ENCODE measurements at places on chromosomes 3 and 15.

- H3K4me3 ChIP-seq: peak overlapping the region; percentile 95
- H3K27me3 ChIP-seq: no peaks in the 10 kb centered on the region
- H3K27ac ChIP-seq: peak overlapping the region; percentile 96
These were observed 657 bp downstream of the TLNRD1 start for GRCh38 chr15:81001152-81002008.

GRCh38 chr3:164658125-164658524 is 420.2 kb downstream of the SI start:
- H3K36me3 ChIP-seq: no peaks in the 10 kb centered on the region
- H3K27ac ChIP-seq: no peak overlapping the region
- H3K4me3 ChIP-seq: no peak overlapping the region
- no peaks in the 10 kb centered on the region for H3K27me3 ChIP-seq
- no peak for DNase-seq

DNA sequence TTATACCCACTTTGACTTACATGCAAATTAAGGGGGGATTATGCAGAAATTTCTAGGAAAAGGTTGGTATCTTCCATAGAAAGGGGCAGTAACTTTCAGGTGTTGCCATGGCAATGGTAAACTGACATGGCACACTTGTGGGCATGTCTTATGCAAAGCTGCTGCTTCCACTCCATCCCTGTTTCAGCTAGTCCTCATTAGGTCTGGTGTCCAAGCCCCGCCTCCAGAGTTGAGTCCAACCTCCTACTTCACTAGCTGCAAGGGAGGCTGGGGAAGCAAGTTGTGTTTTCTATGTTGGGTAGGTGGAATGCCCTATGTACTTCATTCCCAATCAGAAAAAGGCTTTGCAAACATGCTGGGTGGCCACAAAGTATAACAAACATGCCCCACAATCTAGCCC is 14.7 kb upstream of the KLHL40 start:
- no peak overlapping the region for H3K4me3 ChIP-seq
- no peak for DNase-seq
- no peaks in the 10 kb centered on the region for H3K36me3 ChIP-seq
- no peaks in the 10 kb centered on the region for H3K4me1 ChIP-seq

DNA sequence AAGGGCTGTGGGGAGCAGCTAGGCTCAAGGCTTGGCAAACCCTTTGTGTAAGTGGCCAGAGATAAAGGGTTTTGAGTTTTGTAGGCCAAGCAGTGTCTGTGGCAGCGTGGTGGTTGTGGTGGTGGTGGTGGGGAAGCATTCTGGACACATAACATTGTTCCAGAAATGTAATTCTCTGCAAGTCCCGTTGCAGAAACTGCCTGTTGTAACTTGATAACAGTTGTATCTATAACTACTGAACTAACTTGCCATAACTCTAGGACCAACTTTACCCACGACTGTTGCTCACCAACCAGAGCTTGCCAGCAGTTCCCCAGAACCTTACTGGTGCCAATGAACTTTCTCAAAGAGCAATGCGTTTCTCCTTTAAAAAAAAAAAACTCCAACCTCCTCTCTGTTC is 18.1 kb upstream of the TMEM40 start:
- no peak for DNase-seq
- no peak overlapping the region for H3K4me3 ChIP-seq

DNA sequence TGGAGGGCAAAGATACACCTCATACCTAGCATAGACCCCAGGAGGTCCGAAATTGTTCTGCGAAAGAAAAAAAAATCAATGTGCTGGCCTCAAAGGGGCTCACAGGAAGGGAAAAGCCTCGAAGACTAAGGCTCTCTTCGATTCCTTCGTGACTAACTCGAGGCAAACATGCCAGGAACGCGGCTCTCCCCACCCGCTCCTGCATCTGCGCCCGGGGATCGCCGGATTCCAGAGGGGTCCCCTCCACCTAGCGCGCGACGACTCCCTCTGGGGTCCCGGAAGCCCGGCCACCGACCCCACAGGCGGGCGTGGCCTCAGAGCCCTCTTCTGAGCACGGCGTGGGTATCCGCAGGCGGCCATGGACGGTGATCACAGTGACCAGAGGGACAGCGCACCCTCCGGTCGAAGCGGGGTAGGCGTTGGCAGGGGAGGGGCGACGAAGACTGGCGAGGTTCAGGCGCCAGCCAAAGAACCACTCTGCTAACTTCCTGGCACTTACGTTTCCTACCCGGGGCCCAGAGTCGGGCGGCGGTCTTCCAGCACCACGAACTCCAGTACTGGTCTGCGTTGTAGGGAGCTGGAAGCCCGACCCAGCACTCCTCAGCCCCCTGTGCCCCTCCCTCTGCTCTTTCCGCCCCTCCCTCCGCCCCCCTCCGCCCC is 515 bp upstream of the EIF3J start:
- no peak for DNase-seq
- peaks cover 13% of the 10 kb centered on the region for H3K4me1 ChIP-seq
- H3K4me3 ChIP-seq: peak overlapping the region; percentile 91
- H3K27me3 ChIP-seq: no peaks in the 10 kb centered on the region

DNA sequence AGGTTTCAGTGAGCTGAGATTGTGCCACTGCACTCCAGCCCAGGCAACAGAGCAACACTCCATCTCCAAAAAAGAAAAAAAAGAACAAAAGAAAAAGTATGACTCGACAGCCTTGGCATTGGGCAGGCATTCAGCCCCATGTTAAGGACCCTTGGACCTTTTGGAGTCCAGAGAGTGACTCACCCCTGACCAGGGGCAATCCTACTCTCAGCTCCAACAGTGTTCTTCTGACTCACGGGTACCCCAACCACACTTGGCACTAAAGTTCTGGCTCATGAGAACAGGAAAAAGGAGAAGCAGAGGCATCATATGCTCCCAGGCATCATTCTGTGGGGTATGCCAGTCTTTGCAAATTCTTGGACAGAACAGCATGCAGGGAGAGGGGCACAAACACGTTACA is 252.4 kb upstream of the HES1 start:
- no peak overlapping the region for H3K27ac ChIP-seq
- H3K4me1 ChIP-seq: no peaks in the 10 kb centered on the region
- DNase-seq: no peak
- peaks cover 15% of the 10 kb centered on the region for H3K27me3 ChIP-seq
- no peak overlapping the region for H3K4me3 ChIP-seq
- H3K36me3 ChIP-seq: no peaks in the 10 kb centered on the region

GRCh38 chr3:151329363-151329762 is at the start of gene P2RY13:
TSS of gene P2RY13 (minus strand) at chr3:151329549. CDS start at chr3:151329528, 21 bp downstream.
- H3K4me3 ChIP-seq: no peak within 1 kb of the TSS
- no peaks in the 10 kb centered on the region for H3K27me3 ChIP-seq
- no peak for DNase-seq
- H3K27ac ChIP-seq: no peak within 1 kb of the TSS
- H3K36me3 ChIP-seq: no peaks in the 10 kb centered on the region

- no peak overlapping the region for H3K27ac ChIP-seq
- DNase-seq: peak; percentile 65
- no peaks in the 10 kb centered on the region for H3K36me3 ChIP-seq
- no peak overlapping the region for H3K4me3 ChIP-seq
These were observed 182.4 kb downstream of the SHQ1 start for GRCh38 chr3:72665701-72666446.

DNA sequence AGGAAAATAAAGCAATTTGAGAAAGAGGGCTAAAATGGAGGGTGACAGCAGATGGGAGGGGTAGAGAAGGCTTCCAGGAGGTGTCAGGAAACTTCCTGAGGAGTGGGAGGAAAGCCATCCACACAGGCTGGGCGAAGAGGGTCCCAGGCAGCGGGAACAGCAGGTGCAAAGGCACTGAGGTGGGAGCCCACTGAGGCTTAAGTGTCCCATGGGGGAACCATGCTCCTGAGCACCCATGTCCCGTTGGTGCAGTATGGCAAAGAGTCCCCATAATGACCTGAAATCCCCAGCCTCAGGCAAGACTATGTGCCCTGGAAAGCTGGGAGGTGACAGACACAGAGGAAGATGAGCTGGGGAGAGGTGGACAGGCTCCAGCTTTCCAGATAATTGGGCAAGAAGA is 30.0 kb downstream of the CFAP100 start:
- no peaks in the 10 kb centered on the region for H3K36me3 ChIP-seq
- no peaks in the 10 kb centered on the region for H3K27me3 ChIP-seq
- no peak for DNase-seq
- H3K4me3 ChIP-seq: no peak overlapping the region

GRCh38 chr3:171813897-171814460 is 3.7 kb upstream of the PLD1 start:
- no peaks in the 10 kb centered on the region for H3K36me3 ChIP-seq
- H3K4me1 ChIP-seq: no peaks in the 10 kb centered on the region
- H3K27ac ChIP-seq: peak overlapping the region; percentile 3
- H3K4me3 ChIP-seq: no peak overlapping the region
- H3K27me3 ChIP-seq: no peaks in the 10 kb centered on the region
- no peak for DNase-seq

DNA sequence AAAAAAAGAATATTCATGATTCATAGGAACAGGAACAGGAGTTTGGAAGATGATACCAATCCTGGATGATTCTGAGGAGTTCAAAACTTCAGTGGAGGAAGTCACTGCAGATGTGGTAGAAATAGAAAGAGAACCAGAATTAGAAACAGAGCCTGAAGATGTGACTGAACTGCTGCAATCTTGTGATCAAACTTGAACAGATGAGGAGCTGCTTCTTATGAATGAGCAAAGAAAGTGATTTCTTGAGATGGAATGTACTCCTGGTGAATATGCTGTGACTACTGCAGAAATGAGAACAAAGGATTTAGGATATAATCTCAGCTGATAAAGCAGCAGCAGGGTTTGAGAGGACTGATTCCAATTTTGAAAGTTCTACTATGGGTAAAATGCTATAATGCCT is 72.7 kb downstream of the GSK3B start:
- no peak overlapping the region for H3K27ac ChIP-seq
- DNase-seq: no peak
- H3K4me1 ChIP-seq: peaks cover 4% of the 10 kb centered on the region
- H3K4me3 ChIP-seq: no peak overlapping the region
- no peaks in the 10 kb centered on the region for H3K36me3 ChIP-seq

GRCh38 chr15:84992157-84992944 is 10.7 kb downstream of the PDE8A start:
- H3K36me3 ChIP-seq: no peaks in the 10 kb centered on the region
- H3K4me3 ChIP-seq: no peak overlapping the region
- no peak overlapping the region for H3K27ac ChIP-seq
- no peak for DNase-seq
- H3K4me1 ChIP-seq: peaks cover 15% of the 10 kb centered on the region
- H3K27me3 ChIP-seq: no peaks in the 10 kb centered on the region

GRCh38 chr3:85603378-85603777 is 644.6 kb downstream of the CADM2 start:
- no peaks in the 10 kb centered on the region for H3K4me1 ChIP-seq
- no peak overlapping the region for H3K4me3 ChIP-seq
- no peaks in the 10 kb centered on the region for H3K36me3 ChIP-seq

- H3K27me3 ChIP-seq: no peaks in the 10 kb centered on the region
- DNase-seq: no peak
- no peak overlapping the region for H3K27ac ChIP-seq
These were observed 54.6 kb upstream of the STXBP5L start for GRCh38 chr3:120853416-120853815.

GRCh38 chr15:41971895-41972252 is 483 bp downstream of the EHD4 start:
- H3K4me3 ChIP-seq: peak overlapping the region; percentile 77
- no peak for DNase-seq
- peak overlapping the region; percentile 66 for H3K27ac ChIP-seq
- H3K4me1 ChIP-seq: peaks cover 32% of the 10 kb centered on the region
- H3K36me3 ChIP-seq: no peaks in the 10 kb centered on the region

GRCh38 chr3:16392065-16392464 is 121.4 kb downstream of the RFTN1 start:
- H3K4me3 ChIP-seq: no peak overlapping the region
- no peaks in the 10 kb centered on the region for H3K27me3 ChIP-seq
- H3K36me3 ChIP-seq: peaks cover 5% of the 10 kb centered on the region
- peaks cover 7% of the 10 kb centered on the region for H3K4me1 ChIP-seq
- no peak for DNase-seq
- H3K27ac ChIP-seq: no peak overlapping the region

- H3K27me3 ChIP-seq: peaks cover 46% of the 10 kb centered on the region
- H3K4me1 ChIP-seq: no peaks in the 10 kb centered on the region
These were observed 3.2 kb upstream of the ACAN start for GRCh38 chr15:88800026-88800425.

- no peaks in the 10 kb centered on the region for H3K27me3 ChIP-seq
- no peaks in the 10 kb centered on the region for H3K36me3 ChIP-seq
- H3K4me3 ChIP-seq: no peak overlapping the region
- H3K4me1 ChIP-seq: peaks cover 41% of the 10 kb centered on the region
These were observed 94.8 kb downstream of the SHQ1 start for GRCh38 chr3:72753495-72753894.

- peaks cover 57% of the 10 kb centered on the region for H3K4me1 ChIP-seq
These were observed 5.8 kb downstream of the HYAL2 start for GRCh38 chr3:50316657-50317242.

GRCh38 chr3:10753964-10754363 is 62.1 kb upstream of the SLC6A11 start:
- no peaks in the 10 kb centered on the region for H3K4me1 ChIP-seq
- H3K27me3 ChIP-seq: no peaks in the 10 kb centered on the region
- DNase-seq: peak; percentile 31

DNA sequence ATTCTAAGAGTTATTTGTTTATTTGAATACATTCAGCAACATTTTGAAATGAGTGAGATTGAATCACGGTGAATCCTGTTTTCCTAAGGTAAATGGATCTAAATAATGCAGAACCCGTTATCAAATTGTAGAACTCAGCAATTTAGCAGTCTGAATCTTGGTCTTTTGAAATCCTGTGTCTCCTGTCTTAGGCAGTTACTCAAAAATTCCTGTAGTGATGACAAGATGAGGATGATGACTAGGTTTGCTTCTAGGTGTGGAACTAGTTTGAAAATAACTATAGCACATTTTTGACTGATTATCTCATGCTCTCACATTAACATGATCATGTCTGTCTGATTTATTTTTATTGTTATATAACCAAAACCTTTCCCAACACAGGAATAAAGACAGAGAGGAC is 115.0 kb downstream of the RAP2B start:
- no peak overlapping the region for H3K27ac ChIP-seq
- no peak overlapping the region for H3K4me3 ChIP-seq
- H3K27me3 ChIP-seq: no peaks in the 10 kb centered on the region
- H3K4me1 ChIP-seq: no peaks in the 10 kb centered on the region
- DNase-seq: no peak

DNA sequence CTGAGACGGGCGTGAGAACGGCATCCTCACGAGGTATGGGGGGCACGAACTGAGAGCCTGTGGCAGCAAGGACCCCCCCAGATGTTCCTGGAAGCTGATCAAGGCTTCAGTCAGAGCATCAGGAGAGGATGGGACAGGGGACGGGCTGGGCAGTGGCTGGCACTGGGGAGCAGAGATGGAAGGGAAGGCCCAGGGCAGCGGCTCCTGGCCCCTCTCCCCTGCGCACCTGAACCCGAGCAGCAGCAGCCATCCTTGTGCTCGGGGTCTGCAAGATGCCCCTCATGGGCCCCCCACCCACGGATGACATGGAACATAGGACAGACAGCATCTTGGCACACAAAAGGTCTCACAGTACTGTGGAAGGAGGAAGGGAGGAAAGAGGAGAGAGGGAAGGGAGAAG is 51.3 kb downstream of the DHX30 start:
- DNase-seq: no peak
- H3K27me3 ChIP-seq: no peaks in the 10 kb centered on the region
- H3K4me3 ChIP-seq: no peak overlapping the region
- H3K4me1 ChIP-seq: no peaks in the 10 kb centered on the region
- H3K27ac ChIP-seq: no peak overlapping the region
